AG09319 (cell line): ENCODE measurements at places on chromosomes 16 and 17.

DNA sequence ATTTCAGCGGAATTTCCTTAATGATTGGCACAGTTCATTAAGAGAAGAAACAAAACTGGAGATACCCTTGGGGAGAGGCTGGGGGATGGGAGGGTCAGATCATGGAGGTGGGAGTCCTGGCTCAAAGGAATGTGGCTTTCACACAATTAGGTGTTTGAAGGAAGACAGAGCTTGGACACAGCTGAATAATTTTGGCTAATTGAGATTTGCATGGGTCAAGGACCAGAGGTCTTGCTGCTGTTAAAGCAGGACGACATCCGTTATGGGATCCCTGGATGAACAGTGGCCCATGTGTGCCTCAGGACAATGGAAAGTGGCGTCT lies 160.3 kb downstream of the HS3ST3B1 start:
- no peak for DNase-seq

- DNase-seq: no peak
These were observed 84.6 kb downstream of the MRTFB start for GRCh38 chr16:14155572-14156190.

DNA sequence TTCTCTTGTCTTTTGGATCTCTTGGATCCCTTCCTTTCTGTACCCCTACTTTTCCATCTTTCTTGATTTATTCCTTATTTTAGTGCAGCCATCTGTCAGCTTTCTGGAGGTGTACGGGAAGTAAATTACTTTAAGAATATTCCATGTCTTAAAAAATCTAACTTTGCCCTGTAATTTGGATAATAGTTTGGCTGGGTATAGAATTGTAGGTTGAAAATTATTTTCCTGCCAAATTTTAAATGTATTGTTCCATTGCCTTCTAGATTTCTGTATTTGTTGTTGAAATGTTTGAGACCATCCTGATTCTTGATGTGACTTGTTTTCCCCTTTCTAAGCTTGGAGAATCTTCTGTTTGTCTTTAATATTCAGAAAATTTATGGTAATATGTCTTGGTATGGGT lies 2.1 kb downstream of the DDX19B start:
- DNase-seq: no peak

- DNase-seq: no peak
These were observed 6.4 kb downstream of the DPEP1 start for GRCh38 chr16:89619840-89620239.

DNA sequence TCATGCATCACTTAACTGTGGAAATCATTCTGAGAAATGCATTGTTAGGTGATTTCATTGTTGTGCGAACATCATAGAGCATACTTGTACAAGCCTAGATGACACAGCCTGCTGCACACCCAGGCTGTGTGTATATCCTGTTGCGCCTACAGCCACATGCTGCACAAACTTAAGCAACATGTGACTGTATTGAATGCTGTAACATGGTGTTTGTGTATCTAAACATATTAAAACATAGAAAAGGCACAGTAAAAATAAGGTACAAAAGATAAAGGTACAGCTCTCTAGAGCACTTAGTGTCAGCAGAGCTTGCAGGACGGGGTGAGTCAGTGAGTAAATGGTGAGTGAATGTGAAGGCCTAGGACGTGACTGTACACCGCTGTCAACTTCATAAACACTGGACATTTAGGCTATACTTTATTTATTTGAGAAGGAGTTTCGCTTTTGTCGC lies 11.9 kb downstream of the FOXK2 start:
- DNase-seq: no peak
